Naive thymus-derived CD4-positive, alpha-beta T cell (primary cell): ENCODE measurements at places on chromosomes 7 and 10.
A peak's percentile ranks its signal among the peaks of the same experiment; 100 is the strongest.

GRCh38 chr7:66076462-66077329, 1.1 kb downstream of the ASL start:
- no peak for DNase-seq

DNA sequence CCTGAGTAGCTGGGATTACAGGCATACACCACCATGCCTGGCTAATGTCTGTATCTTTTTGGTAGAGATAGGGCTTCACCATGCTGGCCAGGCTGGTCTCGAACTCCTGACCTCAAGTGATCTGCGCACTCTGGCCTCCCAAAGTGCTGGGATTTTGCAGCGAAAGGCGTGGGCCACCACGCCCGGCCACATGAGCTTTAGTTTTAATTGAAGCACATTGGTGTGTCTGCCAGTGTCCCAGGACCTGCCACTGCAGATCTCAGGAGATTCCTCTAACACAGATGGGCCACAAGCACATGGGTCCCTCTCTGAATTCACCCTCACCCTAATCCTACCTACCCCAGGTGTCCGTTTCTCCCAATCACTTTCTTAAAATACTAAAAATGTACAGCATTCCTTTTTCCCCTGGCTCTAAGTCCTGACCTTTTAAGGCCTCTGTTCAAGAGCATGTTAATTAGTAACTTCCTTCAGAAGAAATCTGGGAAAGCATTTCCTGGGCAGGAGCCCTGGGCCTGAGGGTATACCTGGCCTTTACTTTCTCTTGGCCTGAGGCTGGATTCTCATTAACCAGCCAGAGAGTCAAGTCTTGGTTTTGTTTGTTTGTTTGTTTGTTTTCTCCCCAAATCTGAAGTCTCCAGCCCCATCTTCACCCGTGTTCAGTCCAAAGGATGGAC, 82.6 kb downstream of the PRPF18 start:
- DNase-seq = no peak

- DNase-seq = no peak
These were observed 105.5 kb downstream of the TPST1 start for GRCh38 chr7:66310620-66311019.

GRCh38 chr10:70843333-70843732, 27.6 kb downstream of the SGPL1 start:
- DNase-seq = no peak

DNA sequence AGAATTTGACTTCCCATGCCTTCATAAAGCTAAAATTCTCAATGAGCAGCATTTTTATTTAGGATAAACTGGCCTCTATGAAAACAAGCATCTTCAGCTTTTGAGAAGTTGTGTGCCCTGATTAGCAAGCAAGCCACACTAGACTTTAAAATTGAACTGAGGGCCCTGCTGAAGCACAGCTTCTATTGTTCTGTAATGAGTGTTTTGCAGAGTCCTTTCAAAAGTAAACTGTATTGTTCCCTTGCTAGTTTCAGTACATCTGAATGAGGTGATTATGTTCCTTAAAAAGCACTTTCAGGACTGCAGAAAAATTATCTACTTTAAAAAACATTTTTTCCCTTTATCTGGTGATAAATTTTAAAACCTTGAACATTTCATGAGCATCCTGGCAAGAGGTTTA, 113.3 kb upstream of the PRPS1L1 start:
- DNase-seq = no peak

DNA sequence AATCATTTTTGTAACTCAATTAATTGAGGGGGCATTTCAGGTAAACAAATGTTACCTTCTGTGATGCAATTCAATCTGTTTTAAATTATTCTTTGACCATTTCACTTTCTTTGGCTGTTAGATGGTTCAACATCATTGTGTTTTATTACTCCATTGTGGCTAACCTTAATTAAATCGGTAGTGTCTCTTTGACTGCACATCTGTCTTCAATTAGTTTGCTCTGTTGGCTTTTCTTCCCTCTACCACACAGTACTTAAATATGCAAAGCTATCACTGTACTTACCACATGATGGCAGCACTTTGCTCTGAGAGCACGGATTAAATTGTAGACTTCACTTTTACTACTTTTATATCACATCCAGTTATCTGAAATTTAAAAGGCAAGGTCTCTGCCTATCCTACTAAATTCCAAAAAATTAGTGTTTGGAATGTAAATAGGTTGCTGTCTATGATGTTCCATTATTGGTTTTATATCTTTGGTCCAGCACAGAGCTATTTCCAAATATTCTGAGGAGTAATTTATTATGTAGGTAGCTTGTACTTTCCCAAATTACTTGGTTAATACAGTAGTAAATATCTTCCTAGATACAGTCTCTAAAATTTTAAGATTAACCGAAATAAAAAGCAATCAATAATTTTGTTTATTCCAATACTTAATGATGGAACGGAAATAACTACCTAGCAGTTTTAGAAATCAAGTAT, 352.0 kb downstream of the PCLO start:
- DNase-seq = no peak

DNA sequence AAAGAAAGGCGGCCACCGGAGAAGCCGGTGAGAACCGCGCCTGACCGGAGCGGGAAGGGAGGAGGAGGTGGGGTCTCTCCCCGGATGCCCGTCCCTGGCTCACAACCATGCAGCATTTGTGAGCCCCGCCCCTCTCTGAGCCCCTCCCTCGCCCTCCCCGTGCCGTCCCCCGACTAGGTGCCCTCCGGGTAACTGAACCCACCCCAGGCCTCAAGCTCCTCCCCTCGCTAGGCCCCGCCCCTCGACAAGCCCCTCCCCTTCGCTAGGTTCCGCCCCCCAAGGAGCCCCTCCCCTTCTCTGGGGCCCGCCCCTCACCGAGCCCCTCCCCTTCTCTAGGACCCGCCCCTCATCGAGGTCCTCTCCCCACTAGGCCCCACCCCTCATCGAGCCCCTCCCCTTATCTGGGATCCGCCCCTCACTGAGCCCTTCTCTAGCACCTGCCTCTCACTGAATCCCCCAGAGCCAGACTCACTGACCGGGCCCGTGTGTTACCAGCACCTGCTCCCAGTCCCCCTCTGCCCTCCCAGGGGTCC, 42.2 kb upstream of the HSPB1 start:
- DNase-seq = peak; percentile 41
